Smooth muscle cell of bladder (primary cell): ENCODE measurements at places on chromosomes 2 and 18. TPM values are rescaled to one million over a fixed set of nuclear protein-coding genes. Genes with fewer than 3 reads are reported as not detected.

Gene SCN2A
- total RNA-seq = 0.43 and 3.0 TPM in 2 replicates

Gene ARHGAP25
- total RNA-seq = 0.14 and 0.28 TPM in 2 replicates

Gene SKOR2
- total RNA-seq = not detected in 2 replicates

Gene ERFE
- total RNA-seq = 1.7 and 7.3 TPM in 2 replicates

Gene RIT2
- not detected in 2 replicates for total RNA-seq

Gene GPR55
- not detected in 2 replicates for total RNA-seq
